Endothelial cell (in vitro differentiated cells): ENCODE measurements at places on chromosomes 6 and 20. TPM values are rescaled to one million over a fixed set of nuclear protein-coding genes. Genes with fewer than 3 reads are reported as not detected.

The C6orf58 gene
- total RNA-seq: 0.82 TPM

The MYH7B gene
- 0.51 TPM for total RNA-seq

The NEDD9 gene
- 3.2 TPM for total RNA-seq

The PLCB1 gene
- total RNA-seq: 8.1 TPM

The ACTL10 gene
- not detected for total RNA-seq

- no peaks in the 10 kb centered on the region for H3K4me1 ChIP-seq
- H3K27ac ChIP-seq: no peak overlapping the region
- H3K4me3 ChIP-seq: no peak overlapping the region
- peaks cover 4% of the 10 kb centered on the region for H3K27me3 ChIP-seq
- no peak for DNase-seq
Observed at GRCh38 chr6:40916845-40917244, 122.2 kb downstream of the UNC5CL start.

DNA sequence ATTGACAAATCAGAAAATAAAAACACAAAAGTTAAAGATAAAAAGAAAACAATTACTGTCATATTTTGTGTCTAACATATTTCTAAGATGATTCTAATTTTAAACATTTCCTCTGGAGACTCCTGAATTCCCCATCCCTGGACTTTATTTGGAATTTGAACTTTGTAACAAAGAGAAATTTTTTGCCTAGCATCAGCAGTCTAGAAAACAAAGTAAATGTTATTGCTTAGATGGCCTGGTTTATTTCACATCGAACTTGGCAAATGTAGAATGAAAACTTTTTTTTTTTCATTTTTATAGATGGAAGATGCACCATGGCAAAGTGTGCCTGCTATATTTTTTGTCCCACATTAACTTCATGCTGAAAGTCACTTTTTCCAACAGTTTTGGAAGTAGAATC, 159.1 kb downstream of the TBX18 start:
- peaks cover 4% of the 10 kb centered on the region for H3K4me1 ChIP-seq
- no peaks in the 10 kb centered on the region for H3K36me3 ChIP-seq
- no peak overlapping the region for H3K4me3 ChIP-seq
- no peak overlapping the region for H3K27ac ChIP-seq
- no peaks in the 10 kb centered on the region for H3K27me3 ChIP-seq

DNA sequence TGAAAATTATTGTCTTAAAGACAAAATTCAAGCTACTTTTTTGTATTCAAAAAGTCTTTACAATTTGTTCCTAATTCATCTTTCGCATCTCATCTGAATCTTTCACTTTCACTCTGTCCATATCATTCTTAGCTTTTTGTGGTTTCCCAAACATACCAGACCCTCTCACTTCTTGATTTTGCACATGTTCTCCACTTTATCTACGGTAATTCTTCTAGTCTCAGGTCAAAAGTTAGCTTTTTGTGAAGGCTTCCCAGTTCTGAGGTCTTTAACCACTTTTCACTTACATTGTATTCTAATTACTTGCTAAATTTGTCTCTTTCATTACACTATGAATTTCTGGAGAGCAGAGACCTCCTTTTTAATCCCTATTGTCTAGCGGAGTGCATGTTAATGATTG, 34.6 kb upstream of the EPHA7 start:
- no peaks in the 10 kb centered on the region for H3K36me3 ChIP-seq
- H3K4me1 ChIP-seq: peaks cover 40% of the 10 kb centered on the region
- DNase-seq: no peak

GRCh38 chr20:13525225-13525940, 113.3 kb downstream of the TASP1 start:
- peaks cover 22% of the 10 kb centered on the region for H3K36me3 ChIP-seq
- H3K4me1 ChIP-seq: no peaks in the 10 kb centered on the region
- DNase-seq: no peak
- H3K4me3 ChIP-seq: no peak overlapping the region
- H3K27me3 ChIP-seq: no peaks in the 10 kb centered on the region

- no peaks in the 10 kb centered on the region for H3K36me3 ChIP-seq
- peak overlapping the region; percentile 48 for H3K4me3 ChIP-seq
- H3K27ac ChIP-seq: peak overlapping the region; percentile 90
- DNase-seq: peak; percentile 58
- peaks cover 38% of the 10 kb centered on the region for H3K4me1 ChIP-seq
Observed at GRCh38 chr6:136956590-136957544, 34.8 kb downstream of the SLC35D3 start.

DNA sequence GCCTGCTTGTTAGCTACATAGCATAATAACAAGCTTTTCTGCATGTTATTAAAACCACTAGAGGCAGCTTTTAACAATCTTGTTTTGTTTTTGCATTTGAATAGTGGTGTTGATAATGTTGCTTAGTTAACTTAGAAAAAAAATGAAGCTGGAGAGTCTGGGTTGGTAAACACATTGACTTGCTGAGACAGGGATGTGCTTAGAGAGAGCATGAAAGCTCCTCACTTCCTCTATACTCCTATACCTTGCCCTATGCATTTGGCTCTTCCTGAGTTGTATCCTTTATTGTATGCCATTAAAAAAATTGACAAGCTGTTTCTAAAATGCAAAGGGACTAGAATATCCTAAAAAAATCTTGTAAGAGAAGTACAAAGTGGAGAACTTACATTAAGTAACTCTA, 13.6 kb downstream of the FAM83B start:
- no peaks in the 10 kb centered on the region for H3K36me3 ChIP-seq
- peaks cover under 1% of the 10 kb centered on the region for H3K27me3 ChIP-seq
- DNase-seq: no peak
- no peaks in the 10 kb centered on the region for H3K4me1 ChIP-seq
- H3K27ac ChIP-seq: no peak overlapping the region

DNA sequence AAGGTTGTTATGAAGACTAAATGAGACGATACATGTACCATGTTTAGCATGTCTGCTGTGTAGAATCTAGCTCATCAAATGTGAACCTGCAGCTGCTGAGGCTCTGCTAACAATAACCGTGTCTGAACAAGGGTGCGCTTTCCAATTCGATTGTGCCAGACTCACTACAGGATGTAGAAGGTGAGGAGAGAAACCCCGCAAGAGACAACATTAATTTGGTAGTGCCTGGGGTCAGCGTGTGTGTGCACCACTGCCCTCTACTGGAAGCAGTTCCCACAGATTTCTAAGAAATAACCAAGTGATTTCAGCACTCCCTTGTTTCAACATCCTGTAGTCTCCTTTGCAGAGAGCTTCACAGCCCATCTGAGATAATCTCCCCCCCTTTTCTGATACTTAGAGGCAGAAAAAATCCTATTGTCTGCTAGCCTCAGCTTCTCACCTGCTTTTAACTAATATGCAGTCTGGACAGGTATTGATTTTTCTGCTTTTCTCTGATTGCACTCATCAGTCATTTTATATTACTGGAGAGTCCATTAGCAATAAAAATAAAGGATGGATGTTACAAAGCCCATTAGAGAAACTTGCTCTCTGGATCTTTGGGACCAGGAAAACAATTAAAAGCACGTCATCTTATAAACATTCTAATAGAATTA, 96.7 kb upstream of the BACH2 start:
- no peaks in the 10 kb centered on the region for H3K4me1 ChIP-seq
- H3K36me3 ChIP-seq: no peaks in the 10 kb centered on the region
- peak; percentile 73 for DNase-seq

DNA sequence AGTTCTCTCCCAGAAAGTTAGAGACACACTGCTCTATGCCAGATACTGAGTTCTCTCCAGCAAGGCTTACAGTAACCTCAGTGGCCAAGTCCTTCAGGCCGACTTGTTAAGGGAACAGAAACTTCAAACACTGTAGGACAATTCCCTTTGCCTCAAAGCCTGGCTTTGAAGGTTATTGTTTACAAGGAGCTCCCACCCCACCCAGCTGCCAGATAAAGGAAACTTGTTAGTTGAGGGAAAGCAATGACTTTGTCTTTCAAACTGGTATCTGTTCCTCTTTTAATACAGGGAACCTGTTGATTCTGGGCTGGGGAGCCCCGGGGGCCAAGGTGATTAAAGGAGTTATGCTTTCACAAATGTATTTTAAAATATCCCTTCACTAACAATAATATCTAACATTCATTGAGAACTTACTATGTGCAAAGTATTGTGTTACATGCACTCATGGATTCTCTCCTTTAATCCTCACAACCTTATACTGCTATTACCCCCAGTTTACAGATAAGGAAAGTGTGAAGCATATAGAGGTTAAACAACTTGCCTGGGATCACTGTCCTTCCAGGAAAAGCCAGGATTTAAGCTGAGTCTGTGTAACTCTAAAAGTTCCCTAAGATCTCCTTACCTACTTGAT, 27.6 kb upstream of the CDKN1A start:
- H3K4me3 ChIP-seq: no peak overlapping the region
- DNase-seq: no peak
- peaks cover 27% of the 10 kb centered on the region for H3K4me1 ChIP-seq
- H3K27ac ChIP-seq: peak overlapping the region; percentile 43
- H3K27me3 ChIP-seq: no peaks in the 10 kb centered on the region
- H3K36me3 ChIP-seq: no peaks in the 10 kb centered on the region

DNA sequence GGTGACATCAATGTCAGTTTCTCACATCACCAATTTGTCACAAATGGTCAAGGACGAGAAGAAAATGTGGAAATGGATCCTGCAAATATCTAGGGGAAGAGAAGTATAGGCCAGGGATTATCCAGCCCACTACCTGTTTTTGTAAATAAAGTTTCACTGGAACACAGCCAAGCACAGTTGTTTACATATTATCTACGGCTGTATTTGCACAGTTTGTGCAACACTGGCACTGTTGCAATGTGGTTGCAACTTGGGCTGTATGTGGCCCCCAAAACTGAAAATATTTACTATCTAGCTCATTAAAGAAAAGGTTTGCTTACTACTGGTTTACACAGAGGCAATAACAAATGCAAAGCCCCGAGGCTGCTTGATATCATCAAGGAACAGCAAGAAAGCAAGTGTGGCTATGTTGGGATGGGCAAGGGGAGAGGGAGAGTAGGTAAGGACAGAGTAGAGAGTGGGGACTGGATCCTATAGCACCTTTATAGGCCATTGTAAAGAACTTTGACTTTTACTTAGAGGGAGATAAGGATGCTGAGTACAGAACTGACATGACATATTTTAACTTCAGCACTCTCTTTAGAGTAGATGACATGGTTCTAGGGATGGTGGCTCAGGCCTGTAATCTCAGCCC, 11.8 kb upstream of the STXBP5 start:
- H3K36me3 ChIP-seq: no peaks in the 10 kb centered on the region
- no peak overlapping the region for H3K27ac ChIP-seq
- no peak overlapping the region for H3K4me3 ChIP-seq
- H3K27me3 ChIP-seq: no peaks in the 10 kb centered on the region
- no peak for DNase-seq

DNA sequence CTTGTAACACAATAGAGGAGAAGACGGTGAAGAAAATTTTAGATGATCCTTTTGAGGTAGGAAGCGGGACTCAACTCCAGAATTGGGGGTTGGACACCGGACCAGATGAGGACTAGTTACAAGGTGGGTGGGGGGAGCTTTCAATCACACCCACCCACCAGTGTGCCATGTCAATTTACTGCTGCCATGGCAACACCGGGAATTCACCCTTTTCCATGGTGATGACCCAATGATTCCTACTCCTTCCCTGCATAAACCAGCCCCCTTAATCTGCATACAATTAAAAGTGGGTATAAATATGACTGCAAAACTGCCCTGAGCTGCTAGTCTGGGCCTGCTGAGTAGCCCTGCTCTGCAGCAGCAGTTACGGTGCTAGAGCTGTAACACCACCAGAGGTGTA, 14.7 kb downstream of the RAD21L1 start:
- peaks cover 3% of the 10 kb centered on the region for H3K27me3 ChIP-seq
- peaks cover 25% of the 10 kb centered on the region for H3K4me1 ChIP-seq

- no peak for DNase-seq
- no peak overlapping the region for H3K4me3 ChIP-seq
- peaks cover 21% of the 10 kb centered on the region for H3K36me3 ChIP-seq
- H3K4me1 ChIP-seq: peaks cover 4% of the 10 kb centered on the region
Observed at GRCh38 chr20:36377348-36378326, 71.5 kb downstream of the DLGAP4 start.
